ENCODE measurements at places on chromosomes 7 and 10.

- DNase-seq = no peak
Measured at GRCh38 chr7:16347827-16348192, 73.5 kb downstream of the CRPPA start.

DNA sequence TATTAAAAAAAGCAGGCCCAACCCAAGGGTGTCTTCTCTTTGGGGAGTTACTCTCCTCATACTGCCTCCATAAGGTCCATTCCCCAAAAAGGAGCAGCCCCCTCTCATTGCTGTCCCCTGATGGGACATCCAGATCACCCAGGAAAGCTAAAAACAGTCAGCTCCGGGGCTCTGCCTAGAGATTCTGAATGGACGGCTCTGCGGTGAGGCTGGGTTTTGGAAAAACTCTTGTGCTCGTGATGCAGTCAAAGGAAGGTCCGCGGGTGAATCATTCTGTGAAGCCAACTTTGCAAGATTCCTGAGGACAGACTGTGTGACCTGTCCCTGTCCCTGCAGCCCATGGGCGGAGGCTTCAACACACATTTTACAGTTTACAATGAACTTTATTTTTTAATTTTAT lies 351.5 kb downstream of the TYW1 start:
- no peak for DNase-seq

DNA sequence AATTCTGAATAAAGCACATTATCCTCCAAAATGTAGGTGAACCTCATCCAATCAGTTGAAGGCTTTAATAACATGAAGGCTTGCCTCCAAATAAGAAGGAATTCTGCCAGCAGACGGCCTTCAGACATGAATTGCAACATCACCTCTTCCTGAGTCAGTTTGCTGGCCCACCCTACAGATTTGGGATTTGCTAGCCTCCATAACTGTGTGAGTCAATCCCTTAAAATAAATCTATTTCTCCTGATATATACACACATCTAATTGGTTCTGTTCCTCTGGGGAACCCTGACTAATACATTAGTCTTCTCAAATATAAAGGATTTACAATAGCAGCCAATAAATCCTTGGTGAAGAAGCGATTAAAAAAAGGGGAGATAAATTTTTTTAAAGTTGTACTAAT lies 34.8 kb upstream of the OSBPL3 start:
- DNase-seq = no peak

GRCh38 chr7:129434675-129435318 lies 565 bp downstream of the STRIP2 start:
- peak; percentile 13 for DNase-seq

GRCh38 chr10:86715156-86715795 lies 41.1 kb upstream of the BMPR1A start:
- DNase-seq = no peak

GRCh38 chr7:151051108-151051507 lies 2.8 kb downstream of the ASIC3 start:
- DNase-seq = peak; percentile 69

- no peak for DNase-seq
Measured at GRCh38 chr7:23396222-23397015, 73.9 kb downstream of the IGF2BP3 start.

GRCh38 chr10:74799721-74800221 lies 26.6 kb upstream of the KAT6B start:
- no peak for DNase-seq

- DNase-seq = no peak
Measured at GRCh38 chr10:62115321-62115720, 153.3 kb downstream of the RTKN2 start.

DNA sequence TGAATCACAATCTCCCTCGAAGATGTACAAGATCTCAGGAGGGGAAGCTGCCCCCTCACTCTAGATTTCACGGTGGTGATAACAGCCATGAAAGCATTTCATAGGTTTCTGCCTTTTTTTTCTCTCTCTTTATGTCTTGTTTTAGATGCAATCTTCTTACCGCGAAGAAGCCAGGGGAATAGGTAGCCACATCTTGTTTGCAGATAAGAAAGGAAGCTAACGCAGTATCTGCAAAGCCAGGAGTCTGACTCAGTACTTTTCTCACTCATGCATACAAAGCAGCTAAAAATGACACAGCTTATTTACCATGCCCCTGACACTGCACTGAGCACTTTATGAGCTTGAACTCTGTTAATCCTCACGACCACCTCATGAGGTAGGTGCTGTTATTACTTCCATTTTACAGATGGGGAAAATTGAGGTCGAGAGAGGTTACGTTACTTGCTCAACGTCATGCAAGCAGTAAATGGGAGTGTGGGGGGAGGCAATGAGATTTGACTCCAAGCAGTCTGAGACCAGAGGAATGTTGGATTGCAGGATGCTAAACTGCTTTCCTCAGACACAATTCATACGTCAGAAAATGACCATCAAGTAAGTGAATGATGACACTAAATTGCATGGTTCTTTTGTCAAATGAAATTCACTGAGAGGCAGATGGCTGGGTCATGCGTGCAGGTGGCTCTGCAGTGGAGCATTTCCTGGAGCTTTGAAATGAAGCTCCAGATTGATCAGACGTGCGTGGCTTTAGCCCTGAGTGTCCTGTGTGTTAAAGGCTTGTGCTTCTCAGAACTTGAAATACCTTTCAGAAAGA lies 3.3 kb downstream of the MAP3K8 start:
- DNase-seq = no peak

DNA sequence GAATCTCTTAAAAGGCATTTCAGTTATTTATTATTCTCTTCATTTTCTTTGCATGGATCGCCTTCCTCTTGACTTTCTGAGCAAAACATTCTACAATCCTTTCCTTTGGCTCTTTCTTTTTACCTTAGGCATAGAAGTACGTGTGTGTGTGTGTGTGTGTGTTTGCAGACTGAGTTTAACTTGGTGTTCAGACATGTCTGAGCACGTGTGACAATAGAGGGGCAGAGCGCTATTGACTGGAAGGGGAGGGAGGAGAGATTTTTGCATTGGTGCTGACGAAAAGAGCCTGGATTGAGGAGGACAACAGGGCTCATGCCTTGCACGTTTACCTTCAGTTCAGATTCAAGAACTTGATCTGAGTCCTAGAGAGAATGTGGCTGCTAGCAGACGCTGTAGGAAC lies 129.8 kb downstream of the SEC23IP start:
- DNase-seq = no peak

DNA sequence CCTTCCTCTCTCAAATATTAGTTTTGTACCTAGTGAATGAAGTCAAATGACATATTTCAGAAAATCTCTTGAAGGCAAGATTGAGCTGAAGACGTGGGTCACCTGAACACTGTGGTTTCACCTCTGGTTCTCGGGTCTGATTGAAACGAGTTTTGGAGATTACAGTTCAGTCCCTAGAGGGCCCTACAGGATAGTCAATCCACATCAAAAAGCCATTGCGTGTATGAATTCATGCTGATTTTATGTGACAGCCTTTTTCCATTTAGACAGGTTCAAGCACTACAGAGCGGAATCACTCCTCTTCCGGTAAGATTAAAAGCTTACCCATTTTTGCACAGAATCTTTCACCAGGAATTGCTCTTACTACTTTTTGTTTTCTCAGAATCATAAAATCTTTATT lies 62.2 kb downstream of the VIM start:
- no peak for DNase-seq

GRCh38 chr7:91198371-91198770 lies 65.9 kb upstream of the FZD1 start:
- DNase-seq = no peak

- DNase-seq = peak; percentile 40
Measured at GRCh38 chr7:151735851-151736402, 141.0 kb downstream of the PRKAG2 start.

DNA sequence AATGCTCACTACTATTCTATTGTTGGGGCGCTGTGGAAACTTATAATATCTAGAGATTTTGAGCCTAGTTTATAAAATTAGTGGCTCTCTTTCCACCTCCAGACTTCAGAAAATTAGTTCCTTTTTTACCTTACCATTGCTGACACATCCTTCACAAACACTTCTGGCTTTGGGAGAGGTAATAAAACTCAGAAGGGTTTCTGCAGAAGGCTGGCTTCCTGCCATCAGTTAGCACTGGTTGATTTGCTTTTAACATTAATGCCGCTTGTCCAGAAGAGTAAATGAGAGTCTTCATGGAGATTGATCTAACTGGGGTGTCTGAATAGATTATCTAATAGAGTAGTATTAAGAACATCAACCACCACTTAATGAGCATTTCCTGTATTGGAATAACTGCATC lies 20.3 kb downstream of the ACSM6 start:
- DNase-seq = no peak

DNA sequence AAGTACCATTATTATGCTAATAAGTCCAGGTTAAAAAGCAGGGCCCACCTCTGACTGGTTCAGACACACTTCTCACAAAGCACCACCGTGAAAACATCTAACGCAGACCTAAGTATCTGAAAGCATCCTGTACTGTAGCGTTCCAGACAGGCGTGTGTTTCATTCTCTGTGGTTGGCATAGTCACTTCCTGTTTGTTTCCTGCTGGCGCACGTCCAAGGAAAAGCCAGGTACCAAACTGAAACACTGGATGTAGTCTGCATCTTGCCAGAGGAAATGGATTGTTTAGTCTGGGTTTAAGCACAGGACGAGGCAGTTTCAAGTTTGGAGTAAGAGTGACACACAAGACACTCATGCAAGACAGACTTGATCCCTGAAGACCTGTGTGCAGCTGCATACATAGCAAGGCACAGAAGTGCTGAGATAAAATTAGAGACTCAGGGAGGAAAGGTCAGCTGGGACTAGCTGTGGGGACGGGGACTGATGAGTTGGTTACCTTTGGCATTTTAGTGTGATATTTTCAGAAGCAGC lies 23.3 kb downstream of the BPGM start:
- no peak for DNase-seq
